Substantia nigra (tissue), 51 donors: ENCODE measurements at places on chromosomes 12 and 14.

GRCh38 chr14:24430143-24430681, 458 bp downstream of the KHNYN start:
- peak; percentile 78 for DNase-seq

GRCh38 chr12:93638095-93638494, 39.1 kb upstream of the CRADD start:
- no peak for DNase-seq

GRCh38 chr14:61145903-61146481, 135.1 kb downstream of the TMEM30B start:
- DNase-seq = no peak

GRCh38 chr14:89384023-89384422, 33.0 kb downstream of the FOXN3 start:
- DNase-seq = no peak

DNA sequence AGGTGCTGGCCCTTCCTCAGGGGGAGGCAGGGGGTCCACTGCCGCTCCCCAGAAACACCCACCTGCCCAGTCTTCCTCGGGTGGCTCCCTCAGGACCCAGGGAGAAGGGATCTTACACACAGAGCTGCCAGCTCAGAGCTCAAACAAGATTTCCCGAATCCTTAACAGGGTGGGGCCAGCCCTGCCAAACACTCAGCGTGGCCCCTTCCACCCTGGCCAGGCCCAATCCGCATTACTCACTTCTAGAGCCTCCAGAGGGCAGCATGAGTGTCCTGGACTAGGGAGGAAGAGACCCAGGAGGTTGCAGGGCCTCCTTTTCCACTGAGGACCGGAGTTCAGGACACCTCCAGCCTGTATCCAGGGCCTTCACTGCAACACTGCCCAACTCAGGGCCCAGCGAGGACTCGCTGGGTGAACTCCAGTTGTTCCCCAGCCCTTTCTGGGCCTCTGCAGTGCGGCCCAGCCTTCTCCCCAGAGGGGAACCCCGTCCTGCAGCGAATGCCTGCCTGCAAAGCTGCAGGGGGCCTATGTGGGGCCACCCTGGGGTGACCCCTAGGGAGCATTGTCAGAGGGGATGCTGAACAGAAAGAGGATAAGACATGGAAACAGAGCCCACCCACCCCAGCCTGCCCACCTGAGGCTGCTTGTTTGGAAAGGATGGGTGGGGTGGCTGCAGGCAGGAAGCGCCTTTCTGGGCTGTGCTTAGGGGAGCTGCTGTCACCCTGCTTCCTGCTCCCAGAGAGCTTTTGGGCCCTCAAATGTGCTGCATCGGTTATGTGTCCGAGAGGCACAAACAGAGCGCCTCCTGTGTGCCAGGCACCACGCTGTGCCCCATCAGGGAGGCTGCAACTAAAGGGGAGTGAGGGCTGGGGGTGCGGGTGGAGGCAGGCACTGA, 43.8 kb downstream of the CCNK start:
- no peak for DNase-seq

GRCh38 chr14:74195623-74196022, 43.6 kb upstream of the VSX2 start:
- DNase-seq = no peak

DNA sequence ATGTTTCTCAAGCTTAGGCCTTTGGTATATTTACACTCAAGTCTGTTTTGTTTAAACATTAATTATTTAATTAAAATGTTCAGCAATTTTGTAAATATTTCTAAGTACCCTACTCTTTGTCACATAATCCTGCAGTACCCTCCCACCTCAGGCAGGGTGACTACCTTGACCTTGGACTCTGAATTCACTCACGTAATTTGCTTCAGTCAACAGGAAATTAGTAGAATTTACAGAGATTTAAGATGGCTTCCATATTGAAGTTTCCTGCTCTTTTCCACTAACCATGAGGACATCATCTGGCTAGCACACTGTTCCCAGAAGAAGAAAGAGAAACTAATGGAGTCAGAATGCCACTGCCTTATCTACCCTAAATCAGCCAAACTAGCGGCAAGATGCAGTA, 967 bp upstream of the TAS2R19 start:
- no peak for DNase-seq

DNA sequence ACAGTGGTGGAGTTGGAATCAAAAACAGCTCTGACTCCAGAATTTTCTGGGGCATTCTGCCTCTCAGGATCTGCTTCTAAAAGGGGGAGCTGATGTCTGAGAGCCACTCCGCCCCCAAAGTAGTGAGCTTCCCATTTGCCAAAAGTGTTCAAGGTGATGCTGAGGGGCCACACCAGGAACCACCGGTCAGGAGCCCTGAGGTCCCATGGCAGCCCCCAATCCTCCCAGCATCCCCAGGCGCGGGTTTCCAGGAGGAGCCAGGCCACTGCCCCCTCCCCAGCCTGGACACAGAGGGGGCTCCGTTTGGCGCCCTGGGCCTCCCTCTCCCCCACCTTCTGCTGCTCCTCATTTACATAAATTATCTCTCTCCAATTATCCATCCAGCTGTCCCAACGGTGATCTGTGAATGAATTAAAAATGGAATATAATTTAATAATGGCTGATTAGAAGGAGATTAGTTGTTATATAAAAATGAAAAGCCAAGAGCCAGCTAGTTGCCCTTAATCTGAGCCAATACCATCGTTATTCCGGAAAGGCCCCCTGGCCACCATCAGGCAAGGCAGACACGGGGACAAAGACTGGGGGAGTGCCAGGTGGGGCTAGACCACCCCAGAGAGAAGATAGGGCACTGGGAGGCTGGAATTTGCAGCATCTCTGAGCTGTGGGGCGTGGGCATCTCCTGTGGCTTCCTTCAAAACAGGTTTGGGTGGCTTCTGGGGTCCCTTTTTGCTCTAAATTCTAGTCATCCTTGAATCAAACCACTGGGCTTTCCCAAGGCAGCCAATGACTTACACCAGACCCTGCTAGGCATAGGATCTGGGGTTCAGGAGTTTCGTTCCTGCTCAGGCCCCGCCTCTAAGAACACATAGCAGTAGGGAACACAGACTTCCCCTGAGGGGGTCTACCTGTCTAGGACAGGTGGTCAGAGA, 19.7 kb upstream of the VSX2 start:
- no peak for DNase-seq

DNA sequence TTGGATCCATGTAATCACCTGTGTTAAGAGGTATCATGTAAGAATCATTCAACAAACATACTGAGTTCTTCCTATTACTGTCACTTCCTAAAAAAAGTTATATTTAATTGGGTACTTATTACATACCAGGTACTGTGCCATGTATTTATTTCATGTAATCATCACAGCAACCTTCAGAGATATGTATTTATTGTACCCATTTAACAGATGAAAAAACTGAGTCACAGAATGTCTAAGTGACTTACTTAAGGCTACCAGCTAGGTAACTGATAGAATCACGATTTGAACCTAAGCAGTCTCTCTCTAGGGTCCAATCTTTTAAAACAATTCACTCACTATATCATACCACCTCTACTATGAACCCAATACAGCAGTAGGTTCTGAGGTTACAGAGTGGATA, 2.0 kb downstream of the PSME2 start:
- DNase-seq = no peak

- DNase-seq = no peak
These were observed 51.1 kb downstream of the HSPB8 start for GRCh38 chr12:119229837-119230236.

GRCh38 chr12:124921200-124922031, 7.0 kb upstream of the UBC start:
- DNase-seq = no peak

- peak; percentile 0 for DNase-seq
These were observed 524.4 kb downstream of the MED13L start for GRCh38 chr12:115752913-115753726.

- no peak for DNase-seq
These were observed 26.6 kb downstream of the TCHP start for GRCh38 chr12:109926488-109927210.

- DNase-seq = no peak
These were observed 281.0 kb downstream of the ALG10 start for GRCh38 chr12:34303091-34303870.

GRCh38 chr12:88922816-88923215, 342.5 kb upstream of the KITLG start:
- no peak for DNase-seq

DNA sequence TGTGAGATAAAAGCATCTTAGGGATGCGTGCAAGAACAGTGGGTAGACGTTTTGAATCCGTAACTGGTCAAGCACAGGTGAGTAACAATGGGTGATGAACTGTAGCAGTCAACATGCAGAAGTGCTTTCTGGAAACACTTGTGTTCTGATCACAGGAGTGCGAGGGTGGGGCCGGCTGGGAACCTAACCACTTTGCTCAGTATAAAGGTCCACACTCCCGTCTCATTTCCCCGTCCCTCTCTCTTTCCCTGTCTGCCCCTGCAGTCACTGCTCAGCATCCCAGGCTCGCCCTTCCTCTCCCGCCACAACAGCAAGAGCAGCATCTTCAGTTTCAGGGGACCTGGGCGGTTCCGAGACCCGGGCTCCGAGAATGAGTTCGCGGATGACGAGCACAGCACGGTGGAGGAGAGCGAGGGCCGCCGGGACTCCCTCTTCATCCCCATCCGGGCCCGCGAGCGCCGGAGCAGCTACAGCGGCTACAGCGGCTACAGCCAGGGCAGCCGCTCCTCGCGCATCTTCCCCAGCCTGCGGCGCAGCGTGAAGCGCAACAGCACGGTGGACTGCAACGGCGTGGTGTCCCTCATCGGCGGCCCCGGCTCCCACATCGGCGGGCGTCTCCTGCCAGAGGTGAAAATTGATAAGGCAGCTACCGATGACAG, 127.1 kb downstream of the FIGNL2 start:
- DNase-seq = no peak

DNA sequence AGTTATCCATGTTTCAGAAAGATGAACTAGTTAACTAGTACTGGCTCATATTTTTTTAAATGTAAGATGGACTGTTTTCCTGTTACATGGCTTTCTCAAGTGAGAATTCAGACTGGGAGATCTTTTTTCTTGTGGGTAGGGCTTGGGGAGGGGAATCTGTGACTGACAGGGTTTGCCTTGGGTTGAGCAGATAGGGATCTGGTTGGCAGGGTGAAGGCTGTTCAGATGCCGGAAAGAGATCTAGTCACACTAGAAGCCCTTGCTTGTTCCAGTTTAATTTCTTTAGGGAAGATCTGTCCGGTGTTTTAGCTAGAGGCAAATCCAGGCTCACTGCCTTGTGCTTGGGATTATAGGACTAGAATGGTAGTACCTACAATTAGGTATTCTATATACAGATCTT, 63.2 kb downstream of the FBXO33 start:
- DNase-seq = no peak
